ENCODE measurements at places on chromosomes 16 and 17.

GRCh38 chr16:67014634-67015312 lies 14.2 kb upstream of the CBFB start:
- no peak for DNase-seq

GRCh38 chr17:1511756-1512321 lies 4.6 kb downstream of the INPP5K start:
- DNase-seq = no peak

- no peak for DNase-seq
These were observed 62.3 kb downstream of the MARCHF10 start for GRCh38 chr17:62745806-62746205.

GRCh38 chr17:15334266-15334665 lies 7.1 kb downstream of the TEKT3 start:
- no peak for DNase-seq

DNA sequence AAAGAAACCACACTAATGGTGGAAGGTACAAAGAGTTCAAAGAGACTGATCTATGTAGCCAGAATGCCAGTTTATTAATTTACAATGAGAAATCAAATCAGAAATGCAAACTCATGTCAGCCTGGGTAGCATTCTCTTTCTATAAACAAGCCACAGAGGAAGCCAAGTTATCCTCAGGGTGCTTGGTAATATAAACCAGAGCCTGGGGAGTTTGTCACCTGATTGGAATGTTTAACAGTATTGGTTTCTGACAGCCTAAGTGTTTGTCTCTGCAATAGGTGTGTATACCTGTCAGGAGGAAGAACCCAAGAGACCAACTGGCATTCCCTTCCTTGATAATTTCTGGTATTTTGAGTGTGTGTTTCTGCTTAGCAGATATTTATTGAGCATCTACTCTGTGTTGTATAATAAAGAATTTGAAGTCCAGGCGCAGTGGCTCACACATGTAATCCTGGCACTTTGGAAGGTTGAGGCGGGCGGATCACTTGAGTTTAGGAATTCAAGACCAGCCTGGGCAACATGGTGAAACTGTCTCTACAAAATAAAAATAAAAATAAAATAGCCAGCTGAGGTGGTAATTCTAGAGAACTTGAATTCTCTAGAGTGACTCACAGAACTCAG lies 3.1 kb upstream of the C17orf58 start:
- DNase-seq = no peak
